ENCODE measurements at places on chromosomes 2 and 18.

DNA sequence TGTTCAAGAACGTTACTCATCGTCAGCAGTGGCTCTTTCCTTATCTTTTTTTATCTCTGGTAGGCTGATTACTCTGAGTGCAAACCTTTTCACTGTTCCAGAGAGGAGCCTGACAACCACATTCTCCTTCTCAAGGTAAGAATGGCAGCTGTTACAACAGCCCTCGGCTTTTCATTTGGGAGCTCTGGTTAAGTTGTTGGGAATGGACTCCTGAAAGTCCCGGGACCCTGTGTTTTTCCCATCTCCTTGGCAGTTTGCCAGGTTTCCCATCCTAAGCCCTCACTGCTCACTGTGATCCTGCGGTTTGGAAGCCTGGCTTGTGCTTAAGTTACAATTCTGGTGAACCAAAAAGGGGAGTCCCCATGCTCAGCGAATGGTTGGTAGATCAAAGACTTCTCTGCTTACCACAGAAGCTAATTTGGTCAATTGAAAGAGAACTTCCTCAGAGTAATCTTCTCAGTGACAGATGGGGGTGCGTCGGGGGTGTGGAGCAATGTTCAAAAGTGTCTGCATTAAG lies 122.3 kb downstream of the LYPD6B start:
- no peak for DNase-seq

GRCh38 chr2:231176066-231176465 lies 22.4 kb upstream of the ARMC9 start:
- DNase-seq = no peak

GRCh38 chr18:75293591-75293990 lies 83.0 kb downstream of the TSHZ1 start:
- DNase-seq = no peak

- DNase-seq = no peak
These were observed 298.5 kb downstream of the INSIG2 start for GRCh38 chr2:118386641-118387302.
